Natural killer cell (primary cell): ENCODE measurements at places on chromosomes 1 and 21. TPM values are rescaled to one million over a fixed set of nuclear protein-coding genes. Genes with fewer than 3 reads are reported as not detected.

Gene ABL2
- total RNA-seq = 11.1 TPM

Gene FCRLB
- total RNA-seq = 3.6 TPM

DNA sequence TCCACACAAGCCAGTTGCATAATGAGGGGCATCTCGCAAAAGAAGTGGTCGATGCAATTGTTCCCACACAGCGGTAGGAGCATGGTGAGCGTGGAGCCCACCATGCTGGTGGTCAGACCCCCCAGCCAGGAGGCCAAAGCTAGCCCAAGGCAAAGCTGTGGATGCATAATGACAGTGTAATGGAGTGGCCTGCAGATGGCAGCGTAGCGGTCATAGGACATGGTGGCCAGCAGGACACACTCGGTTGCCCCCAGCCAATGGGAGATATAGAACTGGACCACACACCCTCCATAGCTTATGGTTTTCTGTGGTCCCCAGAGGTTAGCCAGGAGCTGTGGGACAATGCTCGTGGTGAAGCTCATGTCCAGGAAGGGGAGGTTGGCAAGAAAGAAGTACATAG lies 4.3 kb downstream of the OR2C3 start:
- H3K36me3 ChIP-seq = no peaks in the 10 kb centered on the region
- no peaks in the 10 kb centered on the region for H3K27me3 ChIP-seq
- no peak overlapping the region for H3K4me3 ChIP-seq
- no peak overlapping the region for H3K27ac ChIP-seq

DNA sequence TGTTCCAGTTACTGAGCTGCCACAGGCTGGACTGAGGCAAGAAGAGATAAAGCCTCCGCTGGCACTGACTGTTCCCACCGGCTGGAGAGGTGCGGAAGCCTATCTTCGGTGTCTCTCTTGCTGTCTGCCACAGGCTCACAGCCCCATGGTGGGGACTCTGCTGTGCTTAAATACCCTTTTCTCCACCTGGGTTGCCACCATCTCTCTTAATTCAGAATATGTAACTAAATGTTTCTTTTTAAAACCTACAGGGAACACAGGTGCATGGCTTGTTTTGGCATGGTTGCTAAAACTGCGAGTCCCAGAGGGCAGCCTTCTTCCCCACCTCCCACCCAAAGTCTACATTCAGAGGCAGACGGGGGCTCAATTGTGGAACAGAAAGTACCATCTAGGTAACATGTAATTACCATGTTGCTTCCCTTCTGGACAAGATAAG lies 8.1 kb upstream of the LBR start:
- H3K4me3 ChIP-seq = no peak overlapping the region
- H3K36me3 ChIP-seq = no peaks in the 10 kb centered on the region
- H3K4me1 ChIP-seq = no peaks in the 10 kb centered on the region

DNA sequence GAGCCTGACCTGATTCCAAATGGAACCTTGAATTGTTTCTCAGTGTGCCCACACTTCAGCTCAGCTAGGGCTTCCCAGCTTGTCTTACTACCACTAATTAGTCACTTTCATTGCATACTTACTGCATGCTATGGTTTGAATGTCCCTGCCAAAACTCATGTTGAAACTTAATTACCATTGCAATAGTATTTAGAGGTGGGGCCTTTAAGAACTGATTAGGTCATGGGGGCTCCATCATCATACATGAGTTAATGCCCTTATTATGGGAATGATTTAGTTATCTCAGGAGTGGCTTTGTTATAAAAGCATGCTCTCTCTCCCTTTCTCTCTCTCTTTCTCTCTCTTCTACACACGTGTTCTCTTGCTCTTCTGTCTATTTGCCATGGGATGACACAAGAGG lies 68.3 kb downstream of the NENF start:
- no peak for DNase-seq
- no peak overlapping the region for H3K4me3 ChIP-seq
- no peaks in the 10 kb centered on the region for H3K36me3 ChIP-seq
- no peaks in the 10 kb centered on the region for H3K4me1 ChIP-seq

GRCh38 chr1:98870959-98871903 lies 133.4 kb downstream of the PLPPR5 start:
- H3K4me1 ChIP-seq = peaks cover 14% of the 10 kb centered on the region
- DNase-seq = no peak
- peak overlapping the region; percentile 82 for H3K27ac ChIP-seq
- no peaks in the 10 kb centered on the region for H3K27me3 ChIP-seq
- H3K36me3 ChIP-seq = no peaks in the 10 kb centered on the region

- H3K4me1 ChIP-seq = no peaks in the 10 kb centered on the region
- H3K36me3 ChIP-seq = no peaks in the 10 kb centered on the region
- no peak overlapping the region for H3K4me3 ChIP-seq
- no peaks in the 10 kb centered on the region for H3K27me3 ChIP-seq
- no peak overlapping the region for H3K27ac ChIP-seq
These were observed 22.7 kb downstream of the SERINC2 start for GRCh38 chr1:31435471-31436409.

- no peak for DNase-seq
- H3K27ac ChIP-seq = no peak overlapping the region
- H3K4me1 ChIP-seq = no peaks in the 10 kb centered on the region
- no peaks in the 10 kb centered on the region for H3K36me3 ChIP-seq
These were observed 109.0 kb downstream of the UBE2U start for GRCh38 chr1:64312431-64312830.
